ENCODE measurements at places on chromosomes 7 and 10. TPM values are rescaled to one million over a fixed set of nuclear protein-coding genes. Genes with fewer than 3 reads are reported as not detected.

Gene AKR1C1
- not detected for total RNA-seq

Gene NUDT13
- total RNA-seq, result 1.3 TPM

Gene FAS
- 91.9 TPM for total RNA-seq

Gene FFAR4
- not detected for total RNA-seq

Gene TYW1B
- total RNA-seq, result 5.6 TPM

Gene ODAD2
- not detected for total RNA-seq

Gene OR2A5
- total RNA-seq, result not detected

Gene HECTD2
- total RNA-seq, result 0.22 TPM

Gene CCL24
- not detected for total RNA-seq

Gene DNAJC2
- total RNA-seq, result 24.7 TPM

Gene FBXO24
- not detected for total RNA-seq

Gene SPAM1
- not detected for total RNA-seq

Gene ADARB2
- not detected for total RNA-seq

Gene SLC16A9
- not detected for total RNA-seq

Gene ABCB1
- total RNA-seq, result not detected

Gene PRPS1L1
- total RNA-seq, result not detected
